ENCODE measurements at places on chromosomes 7 and 10.

GRCh38 chr10:130994845-130995244 is 316.7 kb downstream of the TCERG1L start:
- DNase-seq = no peak

DNA sequence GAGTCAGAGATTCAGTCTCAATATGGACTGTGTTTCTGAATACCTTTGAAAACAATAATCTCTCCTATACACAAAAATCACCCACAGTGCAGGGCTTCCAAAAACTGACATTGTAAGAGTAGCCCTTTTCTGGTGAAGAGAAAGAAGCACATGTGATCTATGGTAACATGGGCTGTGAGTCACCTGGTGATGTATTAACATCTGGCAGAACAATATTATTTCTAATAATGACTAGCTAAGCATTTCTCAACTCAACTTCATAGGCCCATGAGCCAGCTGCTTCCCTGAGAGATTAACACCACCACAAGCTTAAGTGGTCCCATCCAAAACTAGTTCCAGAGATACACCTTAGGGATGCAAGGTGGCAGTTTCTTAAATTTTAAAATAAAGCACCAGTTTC is 331.0 kb upstream of the NRP1 start:
- DNase-seq = no peak

DNA sequence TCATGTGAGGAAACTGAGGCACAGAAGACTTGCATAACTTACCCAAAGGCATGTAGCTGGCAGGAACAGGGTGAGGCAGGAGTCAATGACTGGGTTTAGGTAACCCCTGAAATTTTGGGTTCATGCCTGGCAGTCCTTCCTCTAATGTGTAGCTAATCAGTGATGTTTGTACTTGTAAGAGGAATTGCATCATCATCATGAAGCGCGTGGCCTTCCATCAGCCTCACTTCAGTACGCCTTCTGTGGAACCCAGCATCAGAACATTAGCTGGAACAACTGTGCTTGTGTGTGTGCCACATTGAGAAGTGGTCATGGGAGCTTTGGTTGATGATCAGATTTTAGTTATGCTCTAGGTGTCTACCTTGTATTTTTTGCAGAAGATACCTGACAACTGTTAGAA is 18.2 kb upstream of the STMP1 start:
- DNase-seq = no peak

DNA sequence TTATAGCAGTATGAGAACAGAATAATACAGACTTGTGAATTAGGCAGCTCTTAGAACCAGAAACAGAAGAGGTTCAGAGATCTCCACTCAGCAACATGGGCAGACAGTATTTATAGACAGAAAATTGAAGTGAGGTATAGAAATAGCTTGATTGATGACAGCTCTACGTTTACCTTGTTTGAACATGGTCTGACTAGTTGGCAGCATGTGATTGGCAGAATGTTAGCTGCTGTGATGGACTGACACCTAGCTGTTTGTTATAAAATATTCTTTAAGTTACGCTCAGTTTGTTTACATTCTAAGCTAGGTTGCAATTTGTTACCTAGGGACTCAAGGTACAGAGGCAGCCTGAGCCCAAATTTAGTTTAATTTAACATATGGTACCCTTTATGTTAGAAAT is 73.7 kb upstream of the TMEM229A start:
- no peak for DNase-seq

- DNase-seq = no peak
Observed at GRCh38 chr7:127922656-127923055, 108.6 kb downstream of the LRRC4 start.

DNA sequence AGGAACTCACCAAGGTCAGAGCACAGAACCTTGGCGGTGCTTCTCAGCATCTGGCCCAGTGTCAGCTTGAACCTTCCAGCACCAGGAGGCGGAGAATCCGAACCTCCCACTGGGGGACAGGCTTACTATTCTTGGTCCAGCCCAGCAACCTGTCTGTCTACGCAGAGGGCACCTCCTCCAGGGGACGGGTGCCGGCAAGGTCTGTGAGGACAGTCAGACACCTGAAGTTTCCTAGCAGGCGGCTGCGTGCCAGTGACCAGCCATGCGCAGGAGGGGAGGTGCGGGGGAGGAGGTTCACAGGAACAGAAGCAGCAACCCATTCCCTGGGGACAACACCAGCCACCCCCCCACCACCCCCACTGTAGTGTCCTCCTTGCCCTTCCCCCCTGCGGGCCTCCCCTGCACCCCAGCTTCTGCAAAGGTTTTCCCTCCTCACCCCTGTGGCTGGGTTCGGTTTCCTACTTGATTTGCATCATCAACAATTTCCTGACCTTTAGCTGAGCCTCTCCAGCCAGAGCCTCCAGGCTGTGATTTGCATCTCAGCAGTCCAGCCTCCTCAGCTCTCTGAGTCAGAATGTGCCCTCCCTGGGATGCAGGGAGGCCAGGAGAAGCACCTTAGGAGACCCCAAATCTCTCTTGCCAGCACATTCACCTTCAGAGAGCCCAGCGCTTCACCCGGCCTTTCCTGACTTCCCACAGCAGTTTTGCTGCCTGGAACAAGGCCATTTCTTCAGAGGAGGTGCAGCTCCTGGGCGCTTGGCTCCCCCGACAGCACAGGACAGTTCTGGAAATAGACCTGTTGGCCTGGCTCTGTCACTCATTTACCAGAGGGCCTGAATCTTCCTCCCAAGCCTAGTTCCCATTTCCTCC is 107.5 kb upstream of the NPS start:
- peak; percentile 83 for DNase-seq

- DNase-seq = no peak
Observed at GRCh38 chr7:80475383-80475782, 36.5 kb downstream of the GNAT3 start.

GRCh38 chr10:131814567-131815265 is 86.1 kb upstream of the PPP2R2D start:
- DNase-seq = peak; percentile 34

DNA sequence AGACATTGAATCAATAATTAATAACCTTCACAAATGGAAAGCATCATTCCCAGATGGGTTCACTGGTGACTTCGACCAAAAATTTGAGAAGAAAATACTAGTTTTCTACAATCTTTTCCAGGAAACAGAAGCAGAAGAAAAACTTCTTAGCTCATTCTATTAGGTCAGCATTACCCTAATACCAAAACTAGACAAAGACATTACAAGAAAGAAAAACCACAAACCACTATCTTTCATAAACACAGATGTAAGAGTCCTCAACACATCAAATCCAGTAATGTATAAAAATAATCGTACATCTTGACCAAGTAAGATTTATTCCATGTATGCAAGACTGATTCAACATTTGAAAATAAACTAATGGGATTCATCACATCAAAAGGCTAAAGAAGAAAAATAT is 64.0 kb upstream of the CDK1 start:
- DNase-seq = no peak

GRCh38 chr10:129845111-129845753 is 118.8 kb downstream of the EBF3 start:
- no peak for DNase-seq

DNA sequence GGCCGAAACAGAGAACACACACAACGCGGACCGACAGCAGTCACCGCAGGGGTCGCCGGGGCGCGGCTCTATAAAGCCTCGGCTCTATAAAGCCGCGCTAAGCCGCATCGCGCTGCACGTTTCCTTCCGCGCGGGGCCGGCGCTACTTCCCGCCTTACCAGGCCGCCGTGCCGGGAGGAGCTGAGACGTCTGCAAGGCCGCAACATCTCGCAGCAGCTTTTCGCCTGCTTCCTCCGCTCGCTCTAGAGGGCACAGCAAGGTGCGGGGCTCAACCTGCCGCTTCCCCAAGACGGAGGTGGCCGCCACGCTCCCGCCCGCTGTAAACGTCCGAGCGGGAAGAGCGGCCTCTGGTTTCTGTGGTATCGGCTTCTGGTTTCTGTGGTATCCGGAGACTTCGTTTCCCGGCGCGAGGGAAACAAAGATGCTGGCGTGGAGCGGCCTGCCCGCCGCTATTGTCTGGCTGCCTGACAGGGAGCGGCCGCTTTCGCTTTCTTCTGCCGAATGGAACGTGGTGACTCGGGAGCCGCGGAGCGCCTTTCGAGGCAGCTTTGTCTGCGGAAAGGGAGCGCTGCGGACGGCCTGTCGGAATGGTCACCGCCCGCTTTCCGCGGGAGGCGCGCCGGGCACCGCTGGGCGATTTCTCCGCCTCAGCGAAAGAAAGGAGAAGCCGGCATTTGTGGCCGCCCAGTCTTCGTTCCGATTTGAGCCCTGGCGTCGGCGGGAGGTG is 91.8 kb downstream of the SPAG6 start:
- peak; percentile 89 for DNase-seq

GRCh38 chr7:47796347-47796746 is 151.9 kb downstream of the PKD1L1 start:
- DNase-seq = no peak
